Epithelial cell of proximal tubule (primary cell): ENCODE measurements at places on chromosomes 5 and 9. TPM values are rescaled to one million over a fixed set of nuclear protein-coding genes. Genes with fewer than 3 reads are reported as not detected.

The SPINK4 gene
- total RNA-seq, result not detected in 2 replicates

The CERCAM gene
- 49.1 and 55.7 TPM in 2 replicates for total RNA-seq

The SPATA31C1 gene
- 0.14 TPM in 1 of 2 replicates, not detected in the other for total RNA-seq

The CDKN2B gene
- 12.3 and 25.9 TPM in 2 replicates for total RNA-seq

The ZNF483 gene
- total RNA-seq, result 2.2 and 2.5 TPM in 2 replicates

The PCDHB9 gene
- total RNA-seq, result not detected in 2 replicates

The GPR150 gene
- total RNA-seq, result 0.58 TPM in 1 of 2 replicates, not detected in the other

The SPATA31A6 gene
- total RNA-seq, result not detected in 2 replicates

The SNX2 gene
- total RNA-seq, result 34.0 and 50.1 TPM in 2 replicates

The RAB3C gene
- total RNA-seq, result not detected in 2 replicates

The FOXD4L5 gene
- total RNA-seq, result not detected in 2 replicates
